ENCODE measurements at places on chromosomes 1 and 21.

- DNase-seq, result no peak
Observed at GRCh38 chr1:166900987-166901386, 24.9 kb upstream of the TADA1 start.

- no peak for DNase-seq
Observed at GRCh38 chr21:42561762-42562650, 48.4 kb downstream of the SLC37A1 start.

DNA sequence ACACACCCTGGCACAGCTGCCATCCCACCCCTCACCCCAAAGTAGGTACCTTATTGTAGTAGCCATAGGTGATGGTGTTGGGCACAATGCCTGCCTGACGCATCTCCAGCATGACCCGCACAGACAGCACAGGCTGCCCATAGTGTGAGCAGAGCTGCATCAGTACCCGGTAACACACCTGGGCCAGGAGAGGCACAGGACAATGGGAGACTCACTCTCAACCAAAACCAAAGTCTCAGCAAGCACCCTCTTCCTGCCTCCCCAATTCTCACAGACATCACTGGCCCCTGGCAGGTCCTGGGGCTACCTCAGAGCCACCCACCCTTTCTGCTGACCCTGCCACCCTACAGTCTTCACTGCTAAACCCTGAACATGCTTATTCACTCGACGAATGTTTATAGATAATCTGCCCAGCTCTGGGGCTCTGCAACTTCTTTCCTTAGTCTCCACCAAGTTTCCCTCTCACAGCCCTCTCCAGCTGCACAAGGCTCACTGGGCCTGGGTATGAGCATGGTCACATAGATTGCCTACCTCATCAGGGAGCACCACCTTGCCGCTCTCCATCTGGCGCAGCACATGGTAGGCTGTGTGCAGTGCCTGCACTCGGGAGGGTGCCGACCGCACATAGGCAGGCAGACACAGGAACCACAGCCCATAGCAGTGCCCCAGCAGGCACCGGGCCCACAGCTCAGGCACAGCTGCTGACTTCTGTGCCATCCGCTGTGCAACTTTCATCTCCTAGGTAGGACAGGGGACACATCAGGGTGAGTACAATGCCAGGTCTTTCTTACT is 10.3 kb downstream of the DENND4B start:
- no peak for DNase-seq

DNA sequence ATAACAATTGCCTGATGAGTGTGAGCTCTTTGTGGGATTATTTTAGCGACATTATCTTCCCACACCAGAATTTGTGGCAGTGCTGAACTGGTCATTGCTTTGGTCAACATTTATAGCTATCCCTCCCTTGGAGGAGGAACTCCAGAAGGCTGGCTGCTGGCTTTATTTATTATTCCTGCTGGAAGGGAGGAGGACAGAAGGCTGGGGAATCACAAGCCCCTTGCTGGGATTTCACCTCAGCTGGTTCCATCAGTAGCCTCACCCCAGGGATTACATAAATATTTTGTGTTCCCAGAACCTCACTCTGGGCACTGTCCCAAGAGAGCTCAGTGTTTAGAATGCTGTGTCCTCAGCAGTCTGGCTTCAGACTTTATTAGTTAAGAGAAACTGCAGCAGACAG is 102.8 kb upstream of the C1orf21 start:
- no peak for DNase-seq

GRCh38 chr1:184622136-184622823 is 132.4 kb downstream of the EDEM3 start:
- DNase-seq, result no peak

Measured in CD4-positive, alpha-beta T cell treated with Interleukin-4 for 4 hours (primary cell).